A549 treated with ZK216348 at 1 μM for 4 hours (cell line): ENCODE measurements at places on chromosomes 7 and 10. TPM values are rescaled to one million over a fixed set of nuclear protein-coding genes. Genes with fewer than 3 reads are reported as not detected.

Gene CUBN
- total RNA-seq, result 0.01 to 0.23 TPM (median 0.02 TPM) in 5 replicates

Gene WNT16
- 0.07 to 0.19 TPM (median 0.13 TPM) in 4 of 5 replicates, not detected in the other for total RNA-seq

Gene CDHR1
- total RNA-seq, result 0.06 to 0.14 TPM (median 0.10 TPM) in 4 of 5 replicates, not detected in the other

Gene CLRN3
- total RNA-seq, result not detected in 5 replicates

Gene TAS2R5
- total RNA-seq, result 0.33 to 0.65 TPM (median 0.47 TPM) in 4 of 5 replicates, not detected in the other

Gene FAM237B
- total RNA-seq, result not detected in 5 replicates

Gene ASZ1
- not detected in 5 replicates for total RNA-seq

Gene ZNF282
- total RNA-seq, result 15.0 to 25.3 TPM (median 23.6 TPM) in 5 replicates

Gene ABCB1
- total RNA-seq, result 0.09 TPM in 1 of 5 replicates, not detected in the others

Gene PCLO
- total RNA-seq, result 0.85 to 1.6 TPM (median 1.1 TPM) in 5 replicates

Gene TMUB1
- 25.0 to 62.9 TPM (median 56.1 TPM) in 5 replicates for total RNA-seq

Gene CPN1
- 0.16 to 0.28 TPM (median 0.22 TPM) in 4 of 5 replicates, not detected in the other for total RNA-seq

Gene PAPSS2
- total RNA-seq, result 16.1 to 24.0 TPM (median 21.9 TPM) in 5 replicates

Gene MACC1
- total RNA-seq, result not detected in 5 replicates

Gene CYP3A4
- total RNA-seq, result not detected in 5 replicates

Gene TRA2A
- total RNA-seq, result 69.1 to 88.0 TPM (median 80.7 TPM) in 5 replicates
